Effector memory CD8-positive, alpha-beta T cell (primary cell): ENCODE measurements at places on chromosomes 11 and 22.

DNA sequence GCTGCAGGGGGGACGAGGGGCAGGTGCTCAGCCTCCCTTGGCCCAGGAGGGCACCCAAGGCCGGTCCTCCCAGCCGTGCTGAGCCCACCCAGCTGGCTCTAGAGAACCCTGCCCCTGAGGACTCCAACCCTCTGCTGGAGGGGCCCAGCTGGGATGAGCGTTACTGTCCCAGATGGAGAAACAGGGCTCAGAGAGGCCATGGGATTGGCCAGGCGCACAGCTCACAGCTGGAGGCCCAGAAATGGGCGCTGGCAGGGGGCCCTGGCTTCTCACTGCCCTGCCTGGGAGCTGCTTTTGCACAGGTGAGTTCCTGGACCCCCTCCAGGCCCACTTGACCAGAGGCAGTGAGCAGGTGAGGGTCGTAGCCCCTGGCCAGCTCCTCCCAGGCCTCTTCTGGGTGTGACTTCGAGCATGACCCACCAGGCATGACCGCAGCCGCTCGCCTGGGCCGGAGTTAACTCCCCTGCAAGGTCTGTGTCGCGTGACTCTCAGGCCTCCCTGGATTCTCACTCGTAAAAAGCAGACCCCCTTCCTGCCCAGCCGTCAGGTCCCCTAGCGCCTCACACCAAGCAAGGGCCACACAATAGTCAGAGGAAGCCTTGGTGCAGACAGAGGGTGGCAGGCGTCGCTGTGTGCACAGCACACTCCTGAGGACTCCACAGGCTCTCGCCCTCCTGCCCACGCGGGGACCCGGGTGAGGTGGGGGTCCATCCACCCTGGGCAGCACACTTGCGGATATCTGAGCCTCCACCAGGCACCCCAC, 19.7 kb upstream of the IL17REL start:
- DNase-seq, result no peak

GRCh38 chr11:64353715-64354506, 5.1 kb upstream of the RPS6KA4 start:
- no peak for DNase-seq

- DNase-seq, result no peak
Measured at GRCh38 chr22:27594474-27595134, 207.0 kb downstream of the MN1 start.

DNA sequence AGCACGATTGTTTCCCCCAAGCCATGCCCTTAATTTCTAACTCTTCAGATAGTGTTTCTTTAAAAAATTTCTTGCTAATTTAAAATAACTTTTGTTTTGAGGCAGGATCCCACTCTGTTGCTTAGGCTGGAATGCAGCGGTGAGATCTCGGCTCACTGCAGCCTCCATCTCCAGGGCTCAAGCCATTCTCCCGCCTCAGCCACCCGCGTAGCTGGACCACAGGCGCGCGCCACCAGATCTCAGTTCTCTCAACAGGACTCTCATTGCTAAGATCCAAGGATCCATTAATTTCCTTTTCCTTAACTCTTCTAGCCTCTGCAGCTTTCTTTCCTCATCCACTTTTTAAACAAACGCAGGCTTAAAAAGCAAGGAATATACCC, 327 bp upstream of the MED17 start:
- no peak for DNase-seq

DNA sequence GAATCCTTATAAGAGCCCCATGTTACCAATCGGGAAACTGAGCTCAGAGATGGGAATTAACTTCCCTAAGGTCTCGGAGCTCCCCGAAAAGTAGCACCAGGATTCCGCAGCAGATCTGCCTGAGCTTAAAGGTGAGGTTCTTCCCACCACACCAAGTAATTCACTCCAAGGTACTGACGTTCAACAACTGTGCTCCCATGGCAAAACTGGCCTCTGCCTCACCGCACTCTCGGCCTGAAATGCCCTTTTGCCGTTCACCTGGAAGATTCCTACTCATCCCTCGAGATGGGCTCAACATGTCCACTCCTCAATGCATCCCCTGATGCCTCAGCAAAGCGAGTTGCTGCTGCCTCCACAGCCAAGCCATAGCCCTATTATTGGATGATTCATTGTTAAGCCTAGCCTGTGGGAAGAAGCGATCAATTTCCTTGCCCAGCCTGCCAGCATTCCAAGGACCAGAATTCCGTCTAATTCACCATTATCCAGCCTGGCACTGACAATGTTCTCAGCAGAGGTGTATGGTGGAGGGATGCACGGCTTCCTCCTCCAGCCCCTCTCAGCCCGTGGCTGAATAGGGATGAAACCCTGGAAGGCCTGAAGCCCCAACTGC, 4.2 kb downstream of the PLAAT3 start:
- DNase-seq, result no peak

- DNase-seq, result no peak
Measured at GRCh38 chr22:24128631-24129262, 52.5 kb upstream of the SUSD2 start.

GRCh38 chr11:2301631-2302305, at the start of the genes C11orf21 and TSPAN32:
Gene C11orf21 (minus strand): TSS chr11:2301918. CDS start chr11:2301808, 110 bp downstream.
Gene TSPAN32 (plus strand): TSS chr11:2302013. CDS start chr11:2302150, 137 bp downstream.
- DNase-seq, result peak; percentile 54

DNA sequence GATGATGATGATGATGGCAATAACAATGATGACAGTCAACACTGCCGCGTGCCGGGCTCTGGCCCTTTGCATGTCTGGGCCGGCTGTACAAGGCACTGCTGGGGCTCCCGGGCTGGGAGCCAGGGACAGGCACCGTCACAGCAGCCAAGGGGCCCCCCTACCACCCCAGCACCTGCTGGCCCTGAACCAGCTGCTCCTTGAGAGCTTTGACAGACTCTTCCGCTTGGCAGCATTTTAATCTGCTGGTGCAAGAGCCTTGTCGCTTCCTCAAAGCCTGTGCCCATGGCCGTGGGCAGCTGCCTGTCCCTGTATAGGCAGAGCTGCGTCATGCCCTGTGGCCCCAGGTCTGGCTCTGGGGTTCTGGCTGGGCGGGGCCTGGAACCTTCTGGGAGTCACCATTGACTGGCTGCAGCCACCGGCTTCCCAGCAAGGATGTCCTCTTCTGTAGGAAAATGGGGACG, 12.9 kb upstream of the MUC6 start:
- no peak for DNase-seq

DNA sequence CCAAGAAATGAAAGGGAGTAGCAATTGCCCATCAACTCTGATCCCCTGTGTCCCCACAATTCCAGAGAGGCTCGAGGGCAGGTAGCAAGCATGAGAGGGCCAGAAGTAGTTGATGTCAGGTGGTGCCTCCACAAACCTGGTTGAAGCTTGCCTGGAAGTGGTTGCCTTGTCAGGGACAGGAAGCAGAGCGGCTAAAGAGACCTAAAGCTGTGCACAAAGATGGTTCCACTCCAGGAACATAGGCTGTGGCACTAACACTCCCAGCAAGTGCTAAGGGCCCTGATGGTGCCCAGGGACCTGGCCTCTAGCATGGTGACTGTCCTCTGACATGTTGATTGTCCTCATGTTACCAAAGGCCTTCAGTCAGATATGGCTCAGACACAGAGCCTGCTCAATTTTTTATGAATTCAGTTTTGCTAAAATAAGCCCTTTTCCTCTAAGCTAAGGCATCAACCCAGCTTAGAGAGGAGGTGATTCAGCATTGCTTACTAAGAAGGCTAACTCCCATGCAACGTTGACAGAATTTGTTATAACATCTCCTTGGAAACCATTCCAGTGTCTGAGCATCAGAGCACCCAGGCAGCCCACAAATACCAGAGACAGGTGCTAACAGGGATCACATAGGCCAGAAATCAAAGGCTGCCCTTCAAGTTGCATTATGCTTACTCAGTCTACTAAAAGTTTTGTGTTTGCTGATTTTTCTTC, 196.3 kb upstream of the ARHGAP20 start:
- DNase-seq, result no peak

GRCh38 chr11:93591247-93591898, 48.2 kb upstream of the SMCO4 start:
- no peak for DNase-seq

DNA sequence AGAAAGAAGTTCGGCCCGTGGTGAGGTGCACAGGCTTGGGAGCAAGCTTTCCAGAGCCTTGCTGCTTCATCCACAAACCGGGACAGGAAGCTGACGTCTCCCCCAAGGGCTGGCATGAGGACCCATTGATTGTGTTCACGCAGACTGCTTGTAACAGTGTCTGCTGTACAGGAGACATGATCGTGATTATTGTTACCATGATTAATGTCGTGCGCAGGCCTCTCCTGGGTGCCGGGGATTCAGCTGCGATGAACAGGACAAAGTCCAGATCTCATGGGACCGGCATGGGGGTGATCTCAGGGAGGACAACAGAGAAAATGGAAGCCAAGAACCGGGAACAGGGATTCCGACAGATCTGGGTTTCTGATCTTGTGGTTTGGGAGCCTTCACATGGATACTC, 219.9 kb downstream of the BRD1 start:
- no peak for DNase-seq

DNA sequence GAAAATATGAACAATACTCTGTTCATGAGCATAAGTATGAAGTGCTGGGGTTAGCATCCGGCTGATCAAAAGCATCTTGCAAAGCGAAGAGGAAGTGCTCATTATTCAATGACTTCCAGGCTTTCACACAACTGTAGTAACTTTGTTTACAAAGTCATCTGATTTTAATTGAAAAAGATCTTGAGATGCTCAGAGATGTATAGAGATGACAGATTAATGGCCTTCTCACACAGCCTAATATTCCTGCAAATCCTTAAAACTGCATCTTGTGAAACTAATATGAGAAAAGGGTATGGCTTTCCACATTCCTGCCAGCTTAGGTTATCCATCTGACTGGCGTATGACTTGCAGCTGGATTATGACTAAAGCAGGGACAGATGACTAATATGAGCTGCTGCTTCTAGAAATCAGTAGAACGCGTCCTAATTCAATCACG, 125.4 kb downstream of the CASP12 start:
- no peak for DNase-seq

- DNase-seq, result no peak
Measured at GRCh38 chr11:46513934-46514342, 79.9 kb downstream of the AMBRA1 start.

DNA sequence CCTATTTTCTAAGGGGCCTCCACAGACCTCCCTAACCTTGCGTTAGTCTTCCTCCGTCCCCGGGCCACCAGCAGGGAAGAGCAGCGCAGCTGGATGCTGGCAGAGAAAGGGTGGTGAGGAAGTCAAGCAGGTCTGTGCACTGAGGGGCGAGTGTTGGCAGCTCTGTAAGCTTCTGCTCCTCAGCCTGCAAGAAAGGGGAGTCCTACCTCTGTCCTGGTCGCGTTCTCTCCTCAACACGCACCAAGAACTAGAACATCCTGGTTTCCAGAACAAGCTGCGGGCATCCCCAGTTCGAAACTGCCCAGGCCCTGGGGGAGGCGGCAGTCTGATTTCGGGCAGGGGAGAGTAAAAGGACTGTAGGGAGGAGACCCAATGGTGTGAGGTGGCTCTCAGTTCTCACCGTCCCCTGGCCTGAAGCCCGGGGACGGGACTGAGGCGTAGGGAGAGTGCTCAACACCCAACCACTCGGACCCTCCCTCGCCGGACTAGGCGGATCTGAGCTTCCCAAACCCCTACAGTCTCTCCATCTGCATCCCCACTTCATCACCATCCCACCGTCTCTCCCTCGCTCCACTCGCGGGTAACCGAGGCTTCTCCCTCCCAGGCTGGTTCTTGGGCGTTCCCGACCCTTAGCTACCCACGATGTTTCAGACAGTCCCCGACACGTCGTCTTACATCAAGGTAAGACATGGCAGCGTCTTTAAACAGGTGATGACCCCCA, 7.7 kb upstream of the FLI1 start:
- no peak for DNase-seq
